Left lung (tissue), 14 donors: ENCODE measurements at places on chromosomes 13 and 19. TPM values are rescaled to one million over a fixed set of nuclear protein-coding genes. Genes with fewer than 3 reads are reported as not detected.

GRCh38 chr13:100291624-100292023 lies 202.7 kb downstream of the PCCA start:
- H3K36me3 ChIP-seq, result no peaks in the 10 kb centered on the region
- no peak overlapping the region for H3K27ac ChIP-seq
- H3K4me3 ChIP-seq, result no peak overlapping the region
- DNase-seq, result no peak

- no peaks in the 10 kb centered on the region for H3K36me3 ChIP-seq
- H3K4me3 ChIP-seq, result no peak overlapping the region
- no peaks in the 10 kb centered on the region for H3K4me1 ChIP-seq
- no peak for DNase-seq
Observed at GRCh38 chr19:6873708-6874431, 13.5 kb upstream of the ADGRE1 start.

- H3K4me1 ChIP-seq, result peaks cover 8% of the 10 kb centered on the region
- no peaks in the 10 kb centered on the region for H3K27me3 ChIP-seq
- DNase-seq, result no peak
- peak overlapping the region; percentile 69 for H3K27ac ChIP-seq
- no peak overlapping the region for H3K4me3 ChIP-seq
Observed at GRCh38 chr19:44587963-44588770, 25.2 kb upstream of the IGSF23 start.

- DNase-seq, result no peak
- peaks cover 17% of the 10 kb centered on the region for H3K27me3 ChIP-seq
- no peaks in the 10 kb centered on the region for H3K36me3 ChIP-seq
Observed at GRCh38 chr19:31347828-31348392, 1.3 kb downstream of the TSHZ3 start.

GRCh38 chr19:46475986-46476385 lies 4.6 kb upstream of the PNMA8A start:
- H3K4me1 ChIP-seq, result peaks cover 4% of the 10 kb centered on the region
- no peak overlapping the region for H3K27ac ChIP-seq
- no peak overlapping the region for H3K4me3 ChIP-seq
- H3K27me3 ChIP-seq, result no peaks in the 10 kb centered on the region

- peak overlapping the region; percentile 53 for H3K4me3 ChIP-seq
- no peaks in the 10 kb centered on the region for H3K36me3 ChIP-seq
- H3K27me3 ChIP-seq, result peaks cover 5% of the 10 kb centered on the region
Observed at GRCh38 chr19:2462635-2463421, 6.1 kb upstream of the LMNB2 start.

DNA sequence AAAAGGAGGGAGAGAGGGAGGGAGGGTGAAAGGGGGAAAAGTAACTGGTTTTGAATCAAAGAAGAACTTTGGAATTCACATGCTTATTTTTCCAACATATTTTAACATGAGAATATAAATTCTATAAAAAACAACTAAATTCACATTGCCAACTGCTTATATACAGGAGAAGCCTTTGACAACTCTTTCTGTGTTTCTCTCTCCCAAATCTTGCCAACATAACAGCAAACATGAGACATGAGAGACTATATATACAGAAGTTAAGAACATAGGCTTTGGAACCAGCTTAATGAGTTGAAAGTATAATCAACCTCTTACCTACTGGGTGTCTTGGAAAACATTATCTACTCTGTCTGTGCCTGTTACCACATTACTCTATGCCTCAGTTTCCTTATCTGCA lies 493.3 kb downstream of the RFC3 start:
- H3K4me3 ChIP-seq, result no peak overlapping the region
- no peaks in the 10 kb centered on the region for H3K4me1 ChIP-seq
- H3K36me3 ChIP-seq, result no peaks in the 10 kb centered on the region
- DNase-seq, result no peak

DNA sequence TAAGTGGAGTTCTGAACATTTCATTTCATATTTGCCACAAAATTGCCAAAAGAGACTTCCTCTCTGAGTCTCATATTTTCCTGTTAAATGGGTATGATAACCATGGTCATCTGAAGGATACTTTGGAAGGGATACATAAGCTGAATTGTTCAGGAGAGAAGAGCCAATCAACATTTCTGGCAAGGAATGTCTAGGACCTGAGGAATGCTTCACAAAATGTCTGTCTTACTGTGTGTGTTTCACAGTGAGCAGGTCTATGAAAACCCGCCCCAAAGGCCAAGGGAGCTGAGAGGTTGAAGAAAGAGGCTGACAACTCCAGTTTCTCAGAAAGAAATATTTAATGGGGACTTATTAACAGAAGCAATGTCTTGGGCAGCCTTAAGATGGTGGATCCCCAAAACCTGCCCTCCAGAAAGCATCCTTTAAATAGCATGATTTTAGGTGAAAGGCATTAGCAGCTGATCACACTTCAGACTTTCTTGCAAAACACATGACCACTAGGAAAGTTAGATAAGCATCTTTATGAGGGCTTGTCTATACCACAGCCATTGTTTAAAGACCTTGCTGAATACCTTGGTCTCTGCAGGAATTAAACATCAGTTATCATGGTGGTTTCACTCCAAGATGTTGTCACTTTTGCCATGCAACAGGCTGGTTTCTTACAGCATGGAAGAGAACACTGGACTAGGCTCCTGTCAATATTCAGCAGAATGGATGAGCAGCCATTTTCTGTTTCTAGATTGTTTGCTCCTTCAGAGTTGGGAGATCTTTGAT lies 78.9 kb downstream of the TNFSF11 start:
- H3K27me3 ChIP-seq, result no peaks in the 10 kb centered on the region
- no peaks in the 10 kb centered on the region for H3K36me3 ChIP-seq
- no peak for DNase-seq
- no peak overlapping the region for H3K27ac ChIP-seq

GRCh38 chr13:110251193-110251819 lies 55.7 kb downstream of the COL4A1 start:
- DNase-seq, result no peak
- peaks cover 16% of the 10 kb centered on the region for H3K4me1 ChIP-seq
- H3K27ac ChIP-seq, result peak overlapping the region; percentile 59
- H3K27me3 ChIP-seq, result no peaks in the 10 kb centered on the region
- no peak overlapping the region for H3K4me3 ChIP-seq
- peaks cover 7% of the 10 kb centered on the region for H3K36me3 ChIP-seq

- no peaks in the 10 kb centered on the region for H3K27me3 ChIP-seq
- peak within 1 kb of the TSS; percentile 93 for H3K27ac ChIP-seq
- peaks cover 11% of the 10 kb centered on the region for H3K4me1 ChIP-seq
- peak; percentile 99 for DNase-seq
- no peaks in the 10 kb centered on the region for H3K36me3 ChIP-seq
Observed at GRCh38 chr19:11597202-11598102, at the start of gene ZNF627. Gene ZNF627, plus strand, starts transcription at chr19:11597483. Its CDS starts 145 bp downstream, at chr19:11597628.

- DNase-seq, result no peak
- no peak overlapping the region for H3K27ac ChIP-seq
- no peaks in the 10 kb centered on the region for H3K4me1 ChIP-seq
- no peak overlapping the region for H3K4me3 ChIP-seq
- no peaks in the 10 kb centered on the region for H3K27me3 ChIP-seq
Observed at GRCh38 chr19:29819986-29820385, 8.2 kb downstream of the CCNE1 start.

The SLITRK5 gene
- 0.09 TPM for total RNA-seq

The TNFRSF19 gene
- 52.1 TPM for total RNA-seq

The KIR3DL2 gene
- total RNA-seq, result 0.20 TPM

The ERICH4 gene
- not detected for total RNA-seq
